ENCODE measurements at places on chromosomes 5 and 9.

- DNase-seq = peak; percentile 19
Measured at GRCh38 chr5:10489810-10490426, 48.2 kb downstream of the ROPN1L start.

GRCh38 chr5:89181546-89181945 is 298.6 kb upstream of the MEF2C start:
- no peak for DNase-seq

- no peak for DNase-seq
Measured at GRCh38 chr5:58244819-58245475, 214.9 kb downstream of the PLK2 start.

- DNase-seq = peak; percentile 59
Measured at GRCh38 chr9:77912895-77913693, 118.5 kb downstream of the GNAQ start.

GRCh38 chr9:129889941-129890717 is 54.9 kb downstream of the USP20 start:
- DNase-seq = no peak

DNA sequence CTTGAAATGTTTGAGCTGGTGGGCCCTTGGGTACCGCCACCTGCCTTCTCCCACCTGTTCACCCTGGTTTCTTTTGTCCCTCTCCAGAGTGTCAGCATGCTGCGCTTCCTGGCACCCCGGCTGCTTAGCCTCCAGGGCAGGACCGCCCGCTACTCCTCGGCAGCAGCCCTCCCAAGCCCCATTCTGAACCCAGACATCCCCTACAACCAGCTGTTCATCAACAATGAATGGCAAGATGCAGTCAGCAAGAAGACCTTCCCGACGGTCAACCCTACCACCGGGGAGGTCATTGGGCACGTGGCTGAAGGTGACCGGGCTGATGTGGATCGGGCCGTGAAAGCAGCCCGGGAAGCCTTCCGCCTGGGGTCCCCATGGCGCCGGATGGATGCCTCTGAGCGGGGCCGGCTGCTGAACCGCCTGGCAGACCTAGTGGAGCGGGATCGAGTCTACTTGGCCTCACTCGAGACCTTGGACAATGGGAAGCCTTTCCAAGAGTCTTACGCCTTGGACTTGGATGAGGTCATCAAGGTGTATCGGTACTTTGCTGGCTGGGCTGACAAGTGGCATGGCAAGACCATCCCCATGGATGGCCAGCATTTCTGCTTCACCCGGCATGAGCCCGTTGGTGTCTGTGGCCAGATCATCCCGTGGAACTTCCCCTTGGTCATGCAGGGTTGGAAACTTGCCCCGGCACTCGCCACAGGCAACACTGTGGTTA is 3.3 kb downstream of the ALDH1B1 start:
- DNase-seq = no peak

GRCh38 chr9:135296735-135297455 is 182.7 kb upstream of the PPP1R26 start:
- DNase-seq = no peak

- DNase-seq = peak; percentile 56
Measured at GRCh38 chr5:145991044-145991575, 54.7 kb downstream of the SH3RF2 start.

- DNase-seq = peak; percentile 71
Measured at GRCh38 chr5:172299916-172300439, 16.4 kb upstream of the UBTD2 start.

- no peak for DNase-seq
Measured at GRCh38 chr5:57429513-57430120, 53.0 kb downstream of the ACTBL2 start.

DNA sequence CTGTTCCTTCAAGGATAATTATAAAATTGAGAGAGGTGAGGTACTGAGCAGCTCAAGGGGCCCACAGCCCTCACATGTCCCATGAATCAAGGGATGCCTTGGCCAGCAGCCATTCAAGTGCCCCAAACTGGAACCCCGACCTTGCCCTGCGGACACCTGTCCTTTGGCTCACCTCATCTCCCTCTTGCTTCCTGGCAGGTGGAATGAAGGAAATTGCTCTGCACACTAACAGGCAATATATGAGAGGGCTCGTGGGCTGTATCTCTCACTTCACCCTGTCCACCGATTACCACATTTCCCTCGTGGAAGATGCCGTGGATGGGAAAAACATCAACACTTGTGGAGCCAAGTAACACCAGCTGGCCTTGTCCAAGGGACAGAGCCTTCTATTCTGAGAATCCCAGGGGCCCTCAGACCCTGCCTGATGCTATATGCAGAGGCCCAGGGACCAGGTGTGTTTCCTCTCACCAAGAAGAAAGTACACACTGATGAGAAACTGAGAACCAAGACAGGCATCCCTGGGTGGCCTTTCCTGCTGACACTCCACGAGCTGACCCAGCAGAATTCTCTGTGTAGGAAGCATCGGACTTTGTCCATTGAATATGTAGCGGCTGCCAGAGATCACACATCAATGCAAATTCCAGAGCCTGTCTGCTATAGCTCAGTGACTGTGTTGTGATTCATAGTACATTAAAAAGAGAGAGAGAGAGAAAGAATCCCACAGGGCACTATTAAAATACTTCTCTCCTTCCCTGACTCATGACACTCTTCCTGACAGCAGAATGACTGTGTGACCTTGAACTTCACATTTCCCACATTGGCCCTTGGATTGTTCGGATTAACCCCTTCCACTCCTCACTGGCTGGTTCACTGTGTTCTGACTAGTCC is 92.6 kb downstream of the LIFR start:
- peak; percentile 84 for DNase-seq

- peak; percentile 58 for DNase-seq
Measured at GRCh38 chr5:95664204-95664786, 17.7 kb downstream of the RFESD start.

DNA sequence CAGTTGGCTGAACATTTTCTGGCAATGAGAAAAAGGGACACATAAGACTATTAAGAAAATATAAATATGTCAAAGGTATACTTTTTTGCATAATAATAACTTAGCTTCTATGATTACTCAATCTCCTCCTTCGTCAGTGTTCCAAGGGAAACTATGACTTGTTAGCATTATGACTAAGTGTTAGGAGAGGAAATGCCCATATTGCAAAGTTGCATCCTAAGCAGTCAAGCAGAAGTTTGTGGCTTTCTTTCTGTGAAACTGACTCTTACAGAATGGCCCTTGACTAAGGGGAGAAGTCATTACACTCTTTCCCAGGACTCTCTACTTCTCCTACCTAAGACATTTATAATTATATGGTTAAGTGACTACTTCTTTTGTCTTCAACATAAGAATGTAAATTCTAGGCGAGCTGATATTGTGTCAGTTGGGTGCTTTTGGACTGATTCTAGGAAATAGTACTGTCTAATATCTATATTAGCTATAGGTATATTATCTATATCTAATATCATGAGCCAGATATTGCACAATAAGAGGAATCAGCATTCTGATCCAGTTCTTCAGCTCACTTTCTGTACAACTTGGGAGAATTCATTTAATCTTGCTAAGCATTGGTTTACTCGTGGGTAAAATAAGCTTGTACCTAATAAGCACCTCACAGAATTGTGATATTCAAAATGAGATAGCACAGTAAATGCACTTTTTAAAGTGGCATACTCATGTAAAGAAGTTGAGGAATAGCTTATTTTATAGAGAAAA is 16.4 kb upstream of the SPINK6 start:
- DNase-seq = peak; percentile 76

DNA sequence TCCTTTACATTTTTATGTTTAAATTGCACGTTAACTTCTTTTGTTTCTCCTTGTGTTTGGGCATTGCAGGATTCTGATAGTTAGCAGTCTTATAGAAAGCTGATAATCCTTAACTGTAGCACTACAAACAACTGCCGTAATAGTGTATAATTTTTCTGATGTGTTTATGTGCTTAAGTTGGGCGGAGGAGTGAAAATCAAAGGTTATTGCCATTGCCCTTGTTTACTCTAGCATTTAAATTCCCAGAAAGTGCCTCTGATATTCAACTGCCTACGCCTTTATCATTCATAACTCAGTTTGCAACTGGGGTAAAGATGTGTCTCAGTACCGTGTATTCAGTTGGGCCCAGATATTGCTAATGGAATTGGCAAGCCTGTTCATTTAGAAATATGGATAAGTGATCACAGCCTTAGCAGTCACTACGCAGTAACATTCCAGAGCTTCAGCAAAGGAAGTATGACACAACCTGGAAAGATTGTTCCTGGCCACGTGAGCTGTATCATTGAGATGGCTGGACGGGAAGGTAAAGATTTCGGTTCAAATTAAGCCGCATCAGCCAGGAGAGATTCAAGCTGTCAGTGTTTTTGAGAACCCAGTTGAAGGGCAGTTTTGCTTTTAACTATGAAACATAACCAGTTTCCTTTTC is 28.1 kb upstream of the LRRTM2 start:
- peak; percentile 83 for DNase-seq

DNA sequence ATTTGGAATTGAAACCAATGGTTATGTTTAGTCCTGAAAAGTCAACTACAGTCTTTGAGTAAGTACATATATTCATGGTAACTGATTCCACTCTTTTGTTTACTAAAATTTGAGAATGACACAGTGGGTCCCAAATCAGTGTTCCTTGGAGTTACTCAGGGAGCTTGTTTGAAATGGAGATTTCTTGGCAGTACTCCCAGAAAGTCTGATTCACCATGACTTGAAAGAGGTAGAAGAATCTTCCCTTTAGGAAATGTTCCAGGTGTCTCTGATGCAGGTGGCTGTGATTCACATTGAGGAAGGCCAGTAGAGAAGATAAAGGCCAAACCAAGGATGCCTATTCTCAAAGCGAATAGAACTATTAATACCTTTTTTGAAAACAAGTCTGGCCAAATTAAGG is 1078.3 kb downstream of the CDH12 start:
- DNase-seq = peak; percentile 4

- no peak for DNase-seq
Measured at GRCh38 chr5:160869989-160870521, 18.0 kb upstream of the ATP10B start.

All from fibroblast of pulmonary artery (primary cell).